ENCODE measurements at places on chromosomes 12 and 14. TPM values are rescaled to one million over a fixed set of nuclear protein-coding genes. Genes with fewer than 3 reads are reported as not detected.

Gene ADCY6
- 55.6 TPM for total RNA-seq

DNA sequence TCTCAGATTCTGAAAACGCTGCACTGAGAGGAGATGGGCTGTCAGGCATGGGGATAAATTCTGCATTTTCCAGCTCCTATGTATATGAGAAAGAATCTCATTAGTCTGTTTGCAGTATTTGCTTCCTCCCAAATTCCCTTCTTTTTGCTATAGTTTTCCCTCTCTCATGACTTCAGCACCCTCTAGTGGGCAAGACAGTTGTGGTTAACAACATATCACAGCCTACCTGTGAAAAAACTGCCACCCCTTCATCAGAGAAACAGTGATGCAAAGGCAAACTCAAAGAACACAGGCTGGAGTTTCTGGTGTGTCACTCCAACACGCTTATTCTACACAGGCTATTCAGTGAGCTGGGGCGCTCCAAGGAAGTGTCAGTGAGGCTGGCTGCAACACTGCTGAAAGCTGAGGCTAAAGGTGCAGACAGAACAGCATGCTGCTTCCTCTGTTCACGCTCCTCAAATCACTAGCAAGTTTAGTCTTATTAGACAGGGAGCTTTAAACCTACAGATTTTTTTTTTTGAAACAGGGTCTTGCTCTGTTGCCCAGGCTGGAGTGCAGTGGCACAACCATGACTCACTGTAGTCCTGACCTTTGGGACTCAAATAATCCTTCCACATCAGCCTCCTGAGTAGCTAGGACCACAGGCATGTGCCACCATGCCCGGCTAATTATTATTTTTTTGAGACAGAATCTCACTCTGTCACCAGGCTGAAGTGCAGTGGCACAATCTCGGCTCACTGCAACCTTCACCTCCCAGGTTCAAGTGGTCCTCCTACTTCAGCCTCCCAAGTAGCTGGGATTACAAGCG lies 19.3 kb downstream of the ZC2HC1C start:
- no peak for DNase-seq

- DNase-seq: no peak
Measured at GRCh38 chr12:11875414-11875935, 195.3 kb upstream of the BCL2L14 start.

DNA sequence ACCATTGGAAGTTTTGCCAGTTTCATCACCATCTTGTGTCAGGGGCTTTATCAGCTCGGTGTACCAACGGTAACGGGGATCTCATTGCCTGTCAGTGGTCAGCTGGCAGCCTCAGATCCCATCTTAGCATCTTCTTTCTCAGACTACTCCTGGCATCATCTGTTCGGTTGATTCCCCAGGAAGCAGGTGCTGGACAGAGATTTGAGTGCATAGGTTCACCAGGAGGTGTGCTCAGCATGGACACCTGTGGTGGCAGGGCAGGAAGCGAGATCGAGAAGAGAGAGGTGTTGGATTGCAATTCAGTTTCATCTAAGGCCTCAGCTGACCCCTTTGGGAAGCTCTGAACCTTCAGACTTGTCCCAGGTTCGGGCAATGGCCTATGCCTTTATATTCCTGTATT lies 76.0 kb downstream of the C12orf75 start:
- no peak for DNase-seq

DNA sequence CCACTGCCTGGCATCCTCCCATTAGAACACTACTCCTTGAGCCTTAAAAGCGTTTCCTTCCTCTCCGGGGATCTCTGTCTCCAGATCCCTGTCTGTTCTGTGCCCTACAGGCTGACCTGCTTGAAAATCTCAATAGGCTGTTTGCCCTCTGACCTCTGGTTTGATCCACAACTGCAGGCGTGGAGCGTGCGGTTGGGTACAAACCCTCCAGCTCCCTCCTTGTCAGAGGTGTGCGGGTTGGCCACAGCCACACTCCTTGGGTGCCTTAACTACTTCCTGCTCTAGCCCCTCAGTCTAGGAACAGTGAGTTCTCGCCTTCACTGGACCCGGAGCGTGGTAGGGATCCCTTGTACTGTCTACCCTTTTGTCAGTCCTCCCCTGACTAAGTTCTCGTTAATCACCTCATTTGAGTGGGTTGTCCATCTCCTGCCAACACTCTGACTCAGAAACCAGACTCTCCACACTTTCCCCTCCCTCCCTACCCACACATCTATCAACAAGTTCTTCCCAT lies 33.1 kb downstream of the CMKLR1 start:
- DNase-seq: no peak

Data from Right ventricle myocardium inferior (tissue), 1 donor.